Caco-2 (cell line): ENCODE measurements at places on chromosomes 1 and 21. TPM values are rescaled to one million over a fixed set of nuclear protein-coding genes. Genes with fewer than 3 reads are reported as not detected.

DNA sequence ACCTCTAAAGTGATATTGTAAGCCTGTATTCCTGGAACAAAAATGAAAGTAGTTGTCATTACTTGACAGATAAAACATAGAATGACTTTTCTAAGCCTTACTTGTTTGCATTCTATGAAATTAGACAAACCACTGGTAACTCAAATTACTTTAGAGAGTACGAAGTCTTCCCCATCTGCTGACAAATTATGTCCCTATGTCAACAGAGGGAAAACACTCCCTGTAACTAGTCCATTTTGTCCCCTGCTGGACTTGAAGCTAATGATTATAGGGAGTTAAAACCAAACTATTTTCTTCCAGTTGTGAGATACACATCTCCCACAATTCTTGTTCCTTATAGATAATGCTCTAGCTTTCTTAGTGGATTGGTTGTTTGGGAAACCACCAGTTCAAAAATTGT lies 39.6 kb downstream of the GREM2 start:
- H3K36me3 ChIP-seq, result no peaks in the 10 kb centered on the region
- no peak for DNase-seq
- no peak overlapping the region for H3K27ac ChIP-seq
- H3K4me3 ChIP-seq, result no peak overlapping the region

DNA sequence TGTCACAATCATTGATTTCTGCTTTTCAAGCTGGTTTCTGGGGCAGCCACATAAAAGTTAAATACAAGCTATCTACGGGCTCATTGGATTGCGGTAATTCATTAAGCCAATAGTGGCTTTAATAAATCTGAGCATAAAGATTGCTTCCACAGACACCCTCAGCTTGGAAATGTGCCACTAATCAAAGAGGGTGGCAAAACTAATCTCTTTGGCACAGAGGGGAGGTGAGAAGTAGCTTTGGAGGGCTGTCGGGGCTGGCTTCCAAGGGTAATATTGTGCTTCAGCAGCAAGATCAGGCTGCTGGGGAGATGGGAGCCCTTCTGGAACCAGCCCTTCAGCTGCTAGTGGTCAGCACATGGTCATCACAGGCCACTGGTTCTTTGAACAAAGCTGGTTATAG lies 21.2 kb upstream of the KAZN start:
- no peak overlapping the region for H3K27ac ChIP-seq
- no peak for DNase-seq
- no peaks in the 10 kb centered on the region for H3K4me1 ChIP-seq
- H3K4me3 ChIP-seq, result no peak overlapping the region

DNA sequence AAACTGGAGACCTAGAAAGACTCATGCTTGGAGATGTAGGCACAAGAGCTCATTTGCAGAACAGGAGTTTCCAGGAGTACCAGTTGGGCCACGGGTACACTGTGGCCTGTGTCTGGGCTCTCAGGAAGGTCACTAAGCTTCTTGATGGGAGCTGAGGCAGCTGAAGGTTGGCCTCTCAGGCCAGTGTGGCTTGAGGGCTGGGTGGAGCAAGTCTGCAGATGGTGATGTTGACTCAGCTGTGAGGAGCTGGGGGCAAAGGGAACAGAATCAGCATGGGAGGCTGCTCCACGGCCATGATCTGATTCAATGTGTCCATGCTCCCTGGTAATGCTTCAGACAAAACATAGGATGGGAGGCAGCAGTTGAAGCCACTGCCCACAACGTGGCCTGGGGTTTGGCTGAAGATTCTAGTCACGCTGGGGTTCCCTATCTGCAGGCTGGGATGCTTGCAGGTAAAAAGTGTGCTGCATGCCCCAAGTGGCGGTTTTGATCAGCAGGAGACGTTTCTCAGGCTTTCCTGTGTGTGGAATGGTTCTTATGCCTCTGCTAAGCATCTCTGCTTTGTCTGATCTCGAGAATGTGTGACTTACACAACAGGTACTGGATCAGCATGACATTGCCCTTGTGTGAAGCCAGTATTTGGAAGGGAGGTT lies 15.4 kb upstream of the TENT5C start:
- no peak overlapping the region for H3K27ac ChIP-seq
- peaks cover 10% of the 10 kb centered on the region; the same call in 1 of the 2 replicates for H3K4me1 ChIP-seq
- H3K27me3 ChIP-seq, result no peaks in the 10 kb centered on the region
- DNase-seq, result peak; percentile 24
- H3K36me3 ChIP-seq, result no peaks in the 10 kb centered on the region
- H3K4me3 ChIP-seq, result no peak overlapping the region

GRCh38 chr1:47621977-47622376 lies 184.1 kb downstream of the FOXD2 start:
- no peaks in the 10 kb centered on the region for H3K36me3 ChIP-seq
- no peak overlapping the region for H3K27ac ChIP-seq
- peaks cover 6% of the 10 kb centered on the region; the same call in 1 of the 2 replicates for H3K4me1 ChIP-seq
- no peak overlapping the region for H3K4me3 ChIP-seq
- no peak for DNase-seq
- no peaks in the 10 kb centered on the region for H3K27me3 ChIP-seq

The MSH4 gene
- total RNA-seq, result 0.34 and 0.49 TPM in 2 replicates

The RUNX1 gene
- total RNA-seq, result 11.7 and 12.1 TPM in 2 replicates
